Left renal cortex interstitium (tissue), 4 donors: ENCODE measurements at places on chromosomes 2 and 18.

DNA sequence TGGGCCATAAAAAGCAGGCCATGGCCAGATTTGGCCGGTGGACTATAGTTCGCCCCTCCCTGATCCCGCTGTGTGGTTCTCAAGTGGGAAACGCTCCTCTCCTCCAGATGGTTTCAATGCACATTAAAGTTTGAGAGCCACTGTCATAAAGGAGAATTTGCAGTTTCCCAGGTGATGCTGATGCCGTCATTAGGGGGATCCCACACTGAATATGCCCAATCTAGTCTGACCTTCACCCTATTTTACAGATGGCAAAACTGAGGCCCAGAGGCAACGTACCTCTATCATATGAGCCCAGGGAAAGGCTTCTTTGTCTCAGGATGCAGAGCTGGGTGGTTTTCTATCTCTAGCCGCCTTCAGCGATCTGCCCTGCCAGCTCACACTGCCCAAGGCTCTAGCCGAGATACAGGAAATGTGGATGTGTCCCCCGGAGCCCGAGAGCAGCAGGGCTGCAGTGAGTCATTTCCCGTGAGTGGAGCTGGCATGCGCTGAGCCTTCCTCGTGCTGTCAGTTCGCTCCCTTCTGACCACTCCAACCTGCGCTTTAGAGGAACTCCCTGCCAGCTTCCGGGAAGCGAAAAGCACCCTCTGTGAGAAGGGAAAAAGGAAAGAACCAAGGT is 116.2 kb downstream of the SMAD7 start:
- DNase-seq, result no peak

GRCh38 chr2:43884689-43885088 is 45.9 kb downstream of the ABCG8 start:
- no peak for DNase-seq

DNA sequence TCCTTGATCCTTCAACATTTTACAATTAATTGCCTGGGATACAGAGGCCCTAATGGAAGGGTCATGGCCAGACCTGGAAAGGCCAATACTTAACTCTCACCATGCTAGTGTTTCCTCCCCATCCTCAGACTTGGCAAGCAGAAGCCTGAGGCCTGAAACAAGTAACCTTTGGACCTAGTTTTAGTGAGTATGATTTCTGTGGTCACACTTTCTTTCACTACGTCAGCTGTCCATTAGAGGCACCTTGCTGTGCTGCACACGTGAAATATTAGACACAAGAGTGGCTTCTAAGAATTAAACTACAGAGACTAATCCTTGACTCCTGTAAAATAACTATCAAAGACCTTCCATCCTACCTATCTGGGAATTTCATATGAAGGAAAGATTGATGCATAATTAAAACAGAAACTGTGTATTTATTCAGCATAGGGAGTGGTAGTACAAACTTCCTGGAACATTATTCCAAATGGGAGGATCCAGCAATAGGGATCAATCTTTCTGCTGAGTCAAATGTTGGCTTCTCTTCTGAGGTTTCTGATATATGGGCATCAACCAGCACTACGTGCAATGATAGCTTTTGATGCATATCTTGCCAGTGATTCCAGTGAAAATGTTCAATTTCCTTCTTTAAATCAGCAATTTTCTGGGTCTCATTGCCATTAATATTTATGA is 249.7 kb downstream of the IKZF2 start:
- no peak for DNase-seq

- no peak for DNase-seq
Observed at GRCh38 chr2:165777522-165778186, 16.4 kb downstream of the GALNT3 start.

DNA sequence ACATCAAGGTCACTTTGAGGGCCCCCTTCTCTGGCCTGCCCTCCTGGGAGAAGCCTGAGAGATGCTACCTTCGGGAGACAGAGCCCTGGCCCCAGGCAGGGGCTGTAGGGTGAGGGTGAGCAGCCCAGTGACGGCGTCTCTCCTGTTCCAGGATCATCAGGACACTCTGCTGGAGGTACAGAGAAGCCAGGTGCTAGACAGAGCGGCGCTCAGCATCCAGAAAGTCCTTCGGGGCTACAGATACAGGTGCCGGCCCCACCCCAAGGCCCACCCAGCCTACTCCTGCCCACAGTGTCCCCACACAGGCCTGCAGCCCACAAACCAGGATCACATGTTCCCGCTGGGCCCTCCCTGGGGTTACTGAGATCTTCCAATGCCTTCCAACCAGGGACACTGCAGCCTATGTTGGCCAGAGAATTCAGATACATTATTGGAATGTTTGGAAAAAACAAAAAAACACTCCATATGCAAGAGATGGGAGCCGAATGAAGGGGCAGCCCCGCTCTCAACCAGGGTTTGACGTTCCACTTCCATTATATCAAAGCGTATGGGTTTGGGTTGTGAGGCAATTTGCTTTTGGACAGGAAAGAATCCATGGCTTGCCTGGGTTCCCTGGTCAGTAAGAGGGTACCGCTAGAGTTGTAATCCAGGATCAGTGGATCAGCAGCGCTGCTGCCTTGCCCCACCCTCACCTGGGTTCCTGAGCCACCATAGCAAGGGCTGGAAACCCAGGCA is 49.5 kb upstream of the GPR17 start:
- DNase-seq, result no peak

DNA sequence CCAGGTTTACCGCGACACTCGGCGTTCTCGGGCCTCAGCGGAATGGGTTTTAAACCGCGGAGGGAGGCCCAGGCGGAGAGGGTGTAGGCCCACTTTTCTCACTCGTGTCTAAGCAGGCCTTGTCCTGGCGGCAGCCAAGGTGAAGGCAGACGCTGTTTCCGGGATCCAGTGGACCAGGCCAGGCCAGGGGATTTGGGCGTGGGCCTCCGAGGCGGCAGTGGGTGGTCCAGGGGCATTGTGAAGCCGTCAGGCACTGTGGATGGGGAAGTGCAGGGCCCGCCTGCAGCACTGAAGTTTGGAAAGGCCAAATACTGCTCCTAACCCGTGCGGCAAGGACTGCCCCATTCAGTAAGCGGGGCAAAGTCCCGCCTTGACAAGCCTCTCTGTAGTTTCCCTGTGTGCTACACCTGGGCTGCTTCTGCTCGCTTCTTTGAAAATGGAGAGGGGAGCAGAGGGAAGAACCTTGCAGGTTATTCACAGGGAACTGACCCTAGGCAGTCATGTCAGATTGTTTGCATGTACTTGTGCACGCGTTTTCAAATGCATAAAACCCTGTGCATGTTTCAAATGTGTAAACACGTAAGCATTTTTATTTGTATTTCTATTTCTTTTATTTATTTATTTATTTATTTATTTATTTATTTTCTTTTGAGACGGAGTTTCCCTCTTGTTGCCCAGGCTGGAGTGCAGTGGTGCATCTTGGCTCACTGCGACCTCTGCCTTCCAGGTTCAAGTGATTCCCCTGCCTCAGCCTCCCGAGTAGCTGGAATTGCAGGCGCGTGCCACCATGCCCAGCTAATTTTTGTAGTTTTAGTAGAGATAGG is 7.5 kb upstream of the DLX2 start:
- no peak for DNase-seq

DNA sequence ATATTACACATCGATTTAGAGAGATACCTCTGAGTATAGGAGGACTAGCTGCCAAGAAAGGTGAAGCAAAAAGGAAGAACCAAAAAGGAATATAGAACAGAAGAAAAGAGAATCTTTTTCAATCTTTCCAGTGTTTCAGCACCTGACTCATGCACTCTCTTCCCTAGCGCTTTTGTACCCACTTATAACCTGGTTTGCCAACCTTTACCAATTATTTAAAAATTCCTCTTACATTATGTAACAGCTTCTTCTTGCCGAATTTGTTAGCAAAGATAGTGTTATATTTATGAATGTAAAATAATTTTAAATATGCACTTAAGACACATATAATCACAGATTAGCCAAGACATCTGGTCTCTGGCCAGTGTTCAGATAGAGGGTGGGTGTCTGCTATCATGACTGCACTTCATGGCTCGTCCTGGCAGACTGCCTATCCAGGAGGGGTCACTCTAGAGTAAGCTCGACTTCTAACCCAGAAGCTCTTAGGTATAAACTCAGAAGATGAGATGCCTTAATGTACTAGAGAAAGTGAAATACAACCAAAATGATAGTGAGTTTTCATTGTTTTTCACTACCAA is 122.9 kb downstream of the ATAD2B start:
- DNase-seq, result no peak

- no peak for DNase-seq
Observed at GRCh38 chr2:238790833-238791230, 57.1 kb upstream of the TWIST2 start.

- no peak for DNase-seq
Observed at GRCh38 chr2:217993817-217994463, 8.9 kb downstream of the TNS1 start.

DNA sequence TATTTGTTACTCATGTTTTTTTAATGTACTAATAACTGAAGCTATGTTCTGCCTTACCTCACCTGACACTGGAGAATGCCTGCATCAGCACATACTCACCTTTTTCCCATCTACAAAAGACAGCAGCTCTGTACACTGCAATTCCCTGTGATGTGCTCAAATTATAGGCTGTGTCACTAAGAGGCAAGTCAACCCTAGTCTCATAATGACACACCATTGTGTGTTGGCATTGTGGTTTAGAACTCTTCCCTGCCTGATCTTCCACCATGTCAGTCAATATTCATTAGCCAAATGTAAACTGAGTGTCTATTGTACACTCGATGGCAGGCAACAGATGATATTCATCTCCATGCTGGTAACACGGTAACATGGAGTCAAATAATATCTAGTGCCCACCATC is 332.1 kb upstream of the TCF4 start:
- DNase-seq, result no peak

GRCh38 chr2:219777388-219777787 is 150.0 kb downstream of the SLC4A3 start:
- no peak for DNase-seq

DNA sequence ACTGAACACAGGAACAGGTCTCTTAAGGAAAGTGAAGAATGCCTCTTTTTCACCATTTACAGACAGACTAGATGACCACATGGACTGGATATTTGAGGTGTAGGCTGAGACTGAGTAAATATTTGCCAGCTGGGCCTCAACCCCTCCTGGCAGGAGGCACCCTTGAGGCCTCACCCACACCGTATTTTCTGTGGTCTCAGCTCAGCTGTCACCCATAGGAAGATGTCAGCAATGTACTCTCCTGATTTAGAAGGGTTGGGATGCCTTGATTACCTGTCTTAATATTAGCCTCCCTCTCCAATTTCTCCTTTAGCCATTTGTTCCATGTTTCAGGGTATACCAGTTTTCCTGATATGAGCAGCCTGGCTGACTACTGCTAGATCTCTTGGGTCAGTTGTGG is 20.3 kb downstream of the ADCYAP1 start:
- DNase-seq, result no peak

GRCh38 chr2:223235986-223236385 is 184.0 kb downstream of the KCNE4 start:
- DNase-seq, result no peak

DNA sequence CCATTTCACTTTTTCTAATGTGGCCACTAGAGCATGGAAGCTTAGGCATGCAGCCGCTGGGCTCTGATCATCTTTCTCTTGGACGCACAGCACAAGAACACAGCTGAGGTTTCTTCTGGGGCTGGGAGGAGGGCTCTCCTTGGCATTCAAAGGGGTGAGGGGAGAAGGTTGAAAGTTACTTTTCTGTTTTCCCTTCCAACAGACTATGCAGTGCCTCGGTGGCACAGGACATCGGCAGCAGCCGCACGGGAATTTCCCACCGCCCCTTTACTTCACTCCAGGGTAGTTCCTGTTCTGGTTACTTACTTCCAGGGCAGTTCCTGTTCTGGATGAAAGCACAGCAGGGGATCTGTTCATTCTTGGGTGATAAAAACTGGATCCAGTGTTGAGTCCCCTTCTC is 18.9 kb upstream of the MAL start:
- DNase-seq, result no peak

DNA sequence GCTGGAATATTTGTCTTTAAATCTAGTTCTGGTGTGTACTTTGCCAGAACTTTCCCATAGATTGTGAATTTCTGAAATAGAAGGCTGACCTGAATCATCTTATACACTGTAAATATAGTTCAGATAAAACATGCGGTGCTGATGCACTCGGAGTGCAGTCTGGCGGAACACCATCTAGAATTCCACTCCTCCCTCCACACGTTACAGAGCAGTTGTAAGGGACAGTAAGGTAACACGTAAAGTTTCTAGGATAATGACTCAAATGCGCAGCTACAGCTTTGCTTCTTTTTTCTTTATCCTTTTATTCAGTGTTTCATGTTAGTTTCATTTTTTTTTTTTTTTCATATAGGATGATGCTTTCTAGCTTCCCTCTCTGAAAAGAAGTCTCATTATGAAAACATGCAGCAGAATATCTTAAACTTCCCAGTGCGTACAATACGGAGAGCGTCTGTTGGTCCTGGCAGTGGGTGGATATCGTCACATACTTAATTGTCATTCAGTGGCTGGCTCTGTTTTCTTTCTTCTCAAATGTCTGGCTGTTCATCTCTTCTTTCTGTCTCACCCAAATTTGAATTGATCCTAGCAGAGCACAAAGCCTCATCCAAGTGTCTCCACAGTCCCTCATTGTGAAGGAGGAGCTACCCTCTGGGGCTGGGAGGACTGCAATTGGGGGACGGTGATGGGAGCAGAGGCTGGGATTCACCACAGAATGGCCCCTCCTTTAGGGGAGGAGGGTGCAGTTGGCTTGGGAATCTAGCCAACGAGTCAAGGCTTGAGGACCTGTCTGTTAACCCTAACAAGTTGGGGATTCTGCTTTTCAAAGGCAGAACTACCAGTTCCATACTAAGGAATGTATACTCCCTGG is 138.8 kb downstream of the MYT1L start:
- DNase-seq, result peak; percentile 6
